Smooth muscle cell of bladder (primary cell): ENCODE measurements at places on chromosomes 1 and 21. TPM values are rescaled to one million over a fixed set of nuclear protein-coding genes. Genes with fewer than 3 reads are reported as not detected.

Gene CRNN
- not detected in 2 replicates for total RNA-seq

Gene HSPA6
- 0.57 and 0.83 TPM in 2 replicates for total RNA-seq

Gene ERVH48-1
- not detected in 2 replicates for total RNA-seq

Gene IFNAR2
- 3.4 and 5.2 TPM in 2 replicates for total RNA-seq

Gene FMO4
- total RNA-seq: 1.7 and 2.5 TPM in 2 replicates
